T47D (cell line): ENCODE measurements at places on chromosomes 2 and 18.

- DNase-seq: no peak
Observed at GRCh38 chr18:79699653-79700052, 20.1 kb downstream of the CTDP1 start.

GRCh38 chr2:97348265-97348664, 235.3 kb downstream of the ANKRD36 start:
- no peak for DNase-seq

DNA sequence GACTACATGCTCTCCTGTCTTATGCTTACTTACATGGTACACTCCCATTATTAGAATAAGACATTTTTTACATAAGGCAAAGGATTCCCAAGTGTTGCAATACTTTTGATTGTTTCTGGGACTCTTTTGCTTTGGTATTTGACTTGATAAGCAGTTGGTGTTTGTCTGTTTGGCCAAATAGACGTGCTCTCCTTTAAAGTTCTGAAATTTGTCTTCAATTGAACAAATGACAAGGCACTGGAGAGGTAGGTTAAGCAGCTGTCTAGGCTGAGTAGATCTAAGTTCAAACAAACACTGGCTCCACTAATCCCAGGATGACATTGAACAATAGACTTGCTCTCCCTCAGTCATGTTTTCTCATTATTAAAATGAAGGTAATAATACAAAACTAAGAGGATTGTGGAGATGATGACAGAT, 430.5 kb downstream of the STK39 start:
- DNase-seq: no peak

DNA sequence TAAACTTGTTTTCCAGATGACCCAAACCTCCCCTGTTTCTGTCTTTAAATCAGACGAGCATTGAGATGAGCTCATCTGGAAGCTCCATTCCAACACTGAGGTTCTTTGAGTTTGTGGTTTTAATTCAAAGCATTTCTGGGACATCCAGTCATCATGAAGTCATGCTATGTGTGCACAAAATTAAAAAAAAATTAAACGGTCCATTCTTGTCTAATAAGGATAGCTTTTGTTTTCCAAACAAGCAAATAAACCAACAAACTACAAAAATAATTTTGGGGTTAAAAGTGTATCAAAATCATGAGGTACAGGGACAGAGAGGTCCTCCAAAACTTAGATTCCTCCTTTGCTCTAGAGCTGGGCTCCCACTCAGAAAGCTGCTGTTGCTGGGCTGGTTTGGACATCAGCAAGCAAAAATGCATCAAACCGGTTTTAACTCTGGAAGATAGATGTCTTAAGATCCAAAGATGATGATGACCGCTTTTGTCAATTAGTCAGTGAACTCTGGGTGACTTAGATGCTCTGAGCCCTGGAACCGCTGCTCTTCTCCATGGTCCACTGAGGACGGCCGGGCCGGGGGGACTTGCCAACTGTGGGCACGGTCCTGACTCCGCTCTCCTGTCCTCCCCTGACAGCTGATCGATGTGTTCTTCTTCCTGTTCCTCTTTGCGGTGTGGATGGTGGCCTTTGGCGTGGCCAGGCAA, 65.4 kb downstream of the TRPM8 start:
- DNase-seq: no peak

GRCh38 chr2:155770516-155770915, 562.0 kb downstream of the NR4A2 start:
- DNase-seq: no peak

DNA sequence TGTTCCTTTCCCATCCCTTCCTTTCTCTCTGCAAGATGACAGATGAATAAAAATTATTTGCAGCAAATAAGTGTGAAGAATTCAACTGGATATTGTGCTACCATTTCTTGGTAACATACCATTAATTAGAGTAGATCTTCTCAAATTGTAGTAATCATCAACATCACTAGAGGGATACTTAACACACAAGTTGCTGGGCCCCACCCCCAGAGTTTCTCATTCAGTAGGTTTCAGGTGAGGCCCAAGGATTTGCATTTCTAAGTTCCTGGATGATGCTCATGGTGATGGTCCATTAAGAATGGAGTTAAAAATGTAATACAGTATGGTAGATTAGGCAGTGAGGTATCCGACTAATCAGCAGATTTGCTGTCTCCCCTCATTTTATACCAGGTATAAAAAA, 594.0 kb downstream of the ERBB4 start:
- DNase-seq: no peak

GRCh38 chr2:131572175-131572574, 44.5 kb downstream of the CCDC74A start:
- no peak for DNase-seq

DNA sequence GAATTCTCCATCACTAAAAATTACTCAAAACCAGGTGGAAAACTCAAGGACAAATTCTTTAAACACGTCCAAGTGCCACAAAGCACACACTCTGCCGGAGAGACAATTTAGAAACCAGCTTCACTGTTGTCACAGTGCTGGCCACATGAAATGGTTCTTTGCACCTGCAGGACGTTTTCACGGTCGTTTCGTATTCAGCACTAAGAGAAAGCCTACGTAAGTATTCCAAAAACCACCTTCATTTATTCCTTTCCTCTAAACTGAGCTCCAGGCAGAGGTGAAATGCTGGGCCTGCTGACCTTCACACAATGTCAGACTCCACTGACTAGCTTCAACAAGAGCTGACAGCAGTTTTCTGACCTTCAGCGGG, 680 bp downstream of the ATP5F1A start:
- no peak for DNase-seq

DNA sequence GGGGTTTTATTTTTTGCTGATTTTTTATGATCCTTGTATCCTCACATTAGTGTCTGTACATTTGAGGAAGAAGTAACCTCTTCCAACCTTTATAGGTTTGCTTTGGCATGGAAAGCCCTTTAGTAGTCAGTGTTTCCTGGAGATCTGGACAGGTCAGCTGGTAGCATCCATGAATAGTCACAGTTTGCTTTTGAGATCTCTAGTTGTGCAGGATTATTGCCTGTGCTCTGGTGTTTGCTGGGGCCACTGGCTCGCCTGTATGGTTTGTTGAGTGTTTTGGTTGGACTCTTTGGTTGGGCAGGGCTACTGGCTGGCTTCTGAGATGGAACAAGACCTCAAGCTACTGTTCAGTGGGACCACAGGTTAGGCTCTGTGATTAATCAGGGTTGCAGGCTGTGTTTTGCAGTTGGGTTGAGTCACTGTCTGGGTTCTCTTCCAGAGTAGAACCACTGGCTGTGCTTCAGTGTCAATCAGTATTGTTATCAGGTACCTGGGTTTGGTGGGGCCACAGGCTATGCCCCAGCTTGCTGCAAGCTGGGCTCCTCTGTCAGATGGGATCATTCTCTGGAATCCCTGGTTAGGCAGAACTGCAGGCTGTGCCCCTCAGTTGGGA, 20.0 kb downstream of the SP140L start:
- DNase-seq: no peak

- DNase-seq: no peak
Observed at GRCh38 chr2:205800773-205801172, 118.5 kb downstream of the NRP2 start.

GRCh38 chr2:42572297-42573081, 4.1 kb downstream of the MTA3 start:
- no peak for DNase-seq

- DNase-seq: no peak
Observed at GRCh38 chr2:109346601-109347228, 217.7 kb downstream of the SH3RF3 start.

DNA sequence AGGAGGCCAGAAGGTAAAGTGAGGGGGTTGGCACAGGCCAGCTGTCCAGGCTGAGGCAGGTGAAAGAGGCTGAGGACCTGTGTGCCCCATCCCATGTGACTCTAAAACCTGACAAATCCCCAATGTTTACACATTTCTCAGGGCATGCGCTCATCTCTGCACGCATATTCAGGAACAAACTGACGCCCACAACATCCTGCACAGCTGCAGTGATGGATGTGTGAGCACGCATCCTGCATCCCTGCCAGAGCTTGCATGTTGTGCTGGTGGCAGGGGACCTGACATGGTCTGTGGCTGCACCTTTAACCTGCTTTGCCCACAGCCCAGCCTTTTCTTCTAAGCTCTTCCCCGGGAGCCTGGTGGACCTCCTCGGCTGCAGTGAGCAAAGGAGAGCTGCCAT, 83.1 kb downstream of the FBXO15 start:
- DNase-seq: no peak

GRCh38 chr2:178629463-178629862, 149.2 kb downstream of the PLEKHA3 start:
- DNase-seq: no peak

DNA sequence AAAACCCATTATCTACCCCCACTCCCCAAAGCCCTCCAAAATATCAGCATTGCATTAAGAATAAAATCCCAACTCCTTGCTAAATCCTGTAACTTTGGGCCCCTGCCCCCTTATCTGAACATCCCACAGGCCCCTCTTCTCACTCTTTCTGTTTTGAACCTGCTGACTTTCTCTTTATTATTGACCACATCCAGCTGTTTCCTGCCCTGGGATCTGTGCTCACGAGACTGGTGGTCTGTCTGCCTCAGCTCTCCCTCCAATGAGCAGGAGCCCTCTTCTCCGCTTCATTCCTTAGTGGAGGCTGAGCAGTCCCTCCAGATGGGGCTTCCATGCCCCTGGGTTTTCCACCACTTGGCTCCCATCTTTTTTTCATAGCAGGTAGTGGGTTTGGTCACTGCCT, 116.9 kb downstream of the ACKR3 start:
- DNase-seq: no peak

DNA sequence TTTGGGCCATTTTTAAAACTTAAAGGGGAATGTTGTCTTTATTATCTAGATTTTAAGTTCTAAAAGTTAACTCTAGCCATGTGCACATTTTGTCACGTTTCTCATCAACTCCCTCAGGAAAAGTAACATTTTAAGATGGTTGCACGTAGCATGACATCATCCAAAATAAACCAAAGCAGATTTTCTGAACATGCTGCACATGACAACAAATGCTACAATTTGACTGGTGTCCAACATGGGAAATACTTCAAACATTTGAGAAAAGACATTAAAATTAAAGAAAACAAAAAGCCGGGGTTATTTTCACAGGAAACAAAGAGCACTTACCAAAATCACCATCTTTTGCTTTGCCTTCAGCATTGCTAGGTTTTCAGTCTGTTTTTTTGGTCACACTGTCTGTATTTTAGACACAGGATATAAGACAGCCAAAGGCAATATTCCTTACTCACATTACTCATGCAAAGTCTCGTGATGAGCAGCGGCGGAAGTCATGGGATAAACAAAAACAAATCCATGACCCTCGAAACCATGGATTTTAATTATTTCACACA, 51.3 kb upstream of the RND3 start:
- no peak for DNase-seq

DNA sequence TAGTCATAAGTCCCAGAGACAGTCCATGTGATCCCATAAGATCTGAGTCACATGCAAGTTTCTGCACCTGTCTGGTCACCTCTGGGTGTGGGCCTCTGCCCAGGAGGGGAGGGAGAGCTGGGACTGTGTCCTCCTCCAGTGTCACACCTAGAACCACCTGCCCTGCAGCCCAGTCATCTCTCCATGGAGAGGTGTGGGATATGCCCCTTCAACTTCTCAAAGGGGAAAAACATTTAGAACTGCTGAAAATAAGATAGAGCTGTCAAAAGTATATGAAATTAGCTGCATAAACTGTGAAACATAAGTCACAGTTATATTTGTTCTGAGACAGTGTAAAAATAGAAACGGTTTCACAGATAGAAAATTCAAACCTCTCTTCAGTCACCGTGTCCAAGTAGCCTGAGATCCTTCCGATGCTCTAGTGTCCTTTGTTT, 55.4 kb downstream of the NGEF start:
- DNase-seq: no peak

GRCh38 chr2:201839727-201840126, 33.4 kb downstream of the CDK15 start:
- no peak for DNase-seq

- DNase-seq: no peak
Observed at GRCh38 chr18:1488394-1488793, 583.7 kb downstream of the ADCYAP1 start.

DNA sequence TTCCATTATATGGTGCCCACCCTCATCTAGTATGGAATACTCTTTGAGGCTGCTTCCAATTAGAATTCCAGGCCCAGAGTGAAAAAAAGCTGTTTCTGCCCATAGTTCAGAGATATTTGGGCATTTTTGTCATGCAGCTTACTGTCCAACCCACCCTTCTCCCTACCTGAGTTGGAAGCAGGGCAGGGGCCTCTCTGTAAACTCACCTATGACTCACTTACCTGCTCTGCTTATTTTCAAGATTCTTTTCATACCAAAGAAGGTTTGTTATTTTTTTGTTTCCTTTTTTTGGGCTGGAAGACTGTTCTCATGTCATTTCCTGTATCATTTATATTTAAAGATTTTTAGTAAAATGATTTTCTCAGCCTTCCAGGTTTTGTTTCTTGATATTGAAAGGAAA, 38.4 kb upstream of the PPP1R1C start:
- DNase-seq: no peak

DNA sequence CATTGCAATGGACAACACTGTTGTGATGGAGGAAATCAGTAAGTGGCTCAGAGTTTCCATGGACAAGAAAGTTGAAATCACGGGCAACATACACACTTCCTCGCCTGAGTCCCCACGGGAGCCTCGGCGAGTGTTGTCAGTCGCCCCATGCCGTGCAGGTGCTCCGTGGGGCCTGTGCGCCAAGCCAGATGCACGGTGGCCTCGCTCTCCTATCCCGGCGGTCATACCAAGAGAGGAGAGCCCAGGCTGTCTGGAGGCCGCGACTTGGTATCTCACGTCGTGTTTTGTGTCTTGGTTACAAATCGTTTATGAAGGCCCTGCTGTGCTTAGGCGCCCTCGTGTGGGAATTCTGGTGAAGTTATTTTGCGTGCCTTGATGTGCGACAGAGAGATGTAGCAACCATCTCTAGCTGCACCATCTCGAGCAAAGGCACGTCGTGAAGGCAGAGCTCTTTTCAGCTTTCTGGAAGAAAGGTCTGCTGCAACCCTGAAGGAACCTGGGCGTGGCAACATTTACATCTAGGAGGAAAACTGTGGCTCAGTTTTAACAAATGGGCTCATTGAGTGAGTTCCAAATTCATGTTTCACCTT, 21.8 kb downstream of the ATG4B start:
- DNase-seq: no peak

- no peak for DNase-seq
Observed at GRCh38 chr2:232567721-232568120, 17.2 kb downstream of the EIF4E2 start.

GRCh38 chr2:129829588-129829987, 149.9 kb upstream of the RAB6C start:
- no peak for DNase-seq

DNA sequence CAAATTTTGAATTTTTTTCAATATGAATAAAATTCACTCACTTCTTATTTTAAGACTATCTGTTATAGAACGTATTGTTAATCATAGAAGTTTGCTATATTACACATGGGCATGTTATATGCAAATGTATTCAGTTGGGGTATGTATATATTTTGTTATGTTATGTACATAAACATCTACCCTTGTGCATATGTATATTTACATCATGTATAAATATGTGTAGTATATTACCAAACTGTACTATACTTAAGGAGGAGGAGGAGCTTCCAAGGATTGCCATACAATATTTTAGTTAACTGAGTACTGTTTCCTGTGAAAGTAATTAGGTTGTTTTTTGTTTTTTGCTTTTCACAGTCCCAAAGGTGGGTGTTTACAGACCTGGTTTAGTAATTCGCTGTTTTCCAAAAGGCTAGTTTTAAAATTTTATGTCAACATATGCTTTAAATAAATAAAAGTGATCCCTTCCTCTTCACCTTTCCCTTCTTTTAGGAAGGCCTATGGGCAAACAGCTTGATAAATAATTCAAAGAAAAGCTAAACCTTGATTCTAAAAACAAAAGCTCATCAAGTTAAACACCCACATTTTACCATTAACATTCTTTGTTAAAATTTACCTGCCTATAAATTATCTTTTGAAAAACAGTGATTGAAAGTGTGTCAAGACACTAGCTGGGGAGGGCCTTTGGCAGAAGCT, 12.9 kb upstream of the POU3F3 start:
- DNase-seq: no peak
